ENCODE measurements at places on chromosomes 7 and 10.

- no peak for DNase-seq
Measured at GRCh38 chr10:123129618-123130271, 6.0 kb upstream of the HMX3 start.

GRCh38 chr7:15972862-15973275 is 286.4 kb upstream of the MEOX2 start:
- DNase-seq = no peak

GRCh38 chr10:50310560-50311174 is 59.4 kb upstream of the ASAH2 start:
- no peak for DNase-seq

DNA sequence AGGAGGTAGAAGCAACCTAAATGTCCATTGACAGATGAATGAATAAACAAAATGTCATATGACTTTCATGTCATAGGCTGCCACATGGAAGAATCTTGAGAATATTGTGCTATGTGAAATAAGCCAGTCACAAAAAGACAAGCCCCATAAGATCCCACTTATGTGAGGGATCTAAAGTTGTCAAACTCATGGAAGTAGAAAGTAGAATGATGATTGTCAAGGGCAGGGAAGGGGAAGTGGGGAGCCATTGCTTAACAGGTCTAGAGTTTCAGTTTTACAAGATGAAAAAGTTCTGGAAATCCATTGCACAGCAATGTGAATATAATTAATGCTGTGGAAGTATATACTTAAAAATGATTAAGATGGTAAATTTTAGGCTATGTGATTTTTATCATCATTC is 229.3 kb upstream of the KMT2E start:
- DNase-seq = no peak

- DNase-seq = no peak
Measured at GRCh38 chr10:84543948-84544347, 215.6 kb downstream of the CCSER2 start.

DNA sequence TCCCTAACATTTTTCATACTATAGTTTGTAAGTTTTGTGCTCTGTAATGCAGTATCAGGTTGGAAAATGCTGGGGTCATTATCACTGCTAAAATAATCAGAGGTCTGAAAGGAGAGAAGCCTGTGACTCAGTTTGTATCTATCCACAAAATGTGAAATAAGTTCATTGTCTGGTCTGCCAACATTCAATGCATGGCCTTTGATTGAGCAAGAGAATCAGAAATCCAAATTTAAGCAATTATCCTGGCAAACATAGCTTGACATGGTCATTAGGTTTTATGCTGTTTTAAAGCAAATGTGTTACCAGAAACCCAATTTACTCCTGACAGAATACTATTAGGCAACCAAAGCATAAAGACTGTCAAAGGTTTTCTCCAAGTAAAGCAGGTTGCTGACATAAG is 709.7 kb upstream of the SEMA3D start:
- no peak for DNase-seq

DNA sequence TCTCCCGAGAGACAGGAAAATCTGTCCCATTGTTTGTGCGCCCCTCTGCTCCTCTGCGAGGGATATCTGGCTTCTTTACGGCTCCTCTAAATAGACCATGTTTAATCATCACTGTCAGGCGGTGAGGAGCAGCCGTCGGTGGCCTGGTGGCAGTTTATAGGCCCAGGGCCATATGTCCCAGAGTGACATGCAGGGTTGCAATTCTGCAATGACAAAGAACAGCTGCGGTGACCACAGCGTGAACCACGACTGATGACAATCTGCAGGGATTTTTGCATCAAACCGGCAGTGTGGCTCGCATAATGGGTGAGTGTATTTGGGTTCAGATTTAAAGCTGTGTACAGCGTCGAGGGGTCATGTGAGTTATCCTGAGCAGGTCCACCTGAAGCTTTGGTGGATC is 41.5 kb downstream of the GATA3 start:
- DNase-seq = no peak

DNA sequence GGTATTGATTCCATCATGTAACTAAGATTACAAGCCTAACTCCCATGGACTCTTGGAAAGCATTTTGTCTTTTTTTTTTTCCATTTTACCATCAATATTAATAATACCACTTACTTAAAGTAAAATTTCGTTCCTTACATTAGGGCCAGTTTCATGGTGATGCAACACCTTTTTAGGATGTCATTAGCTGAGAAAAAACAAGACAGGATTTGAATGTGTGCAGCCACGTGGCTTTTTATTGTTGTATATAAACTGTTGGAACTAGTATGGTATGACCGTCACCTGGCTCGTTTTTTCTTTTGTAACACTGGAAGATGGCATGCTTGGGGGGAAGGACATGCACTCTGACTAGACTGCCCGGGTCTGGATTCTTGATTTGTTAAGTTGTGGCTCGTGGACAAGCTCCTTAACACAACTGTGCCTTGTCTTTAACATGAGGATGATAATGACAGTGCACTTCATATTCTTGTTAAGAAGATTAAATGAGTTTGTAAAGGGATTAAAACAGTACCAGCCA is 42.1 kb downstream of the ARHGAP21 start:
- no peak for DNase-seq

- DNase-seq = no peak
Measured at GRCh38 chr7:43199371-43200160, 87.1 kb downstream of the HECW1 start.

- no peak for DNase-seq
Measured at GRCh38 chr7:26493737-26494428, 202.2 kb downstream of the SNX10 start.

All from stimulated activated CD4-positive, alpha-beta T cell treated with anti-CD3 and anti-CD28 coated beads, Interleukin-2, amount 100 ng/mL, for 4 hours (primary cell).